ENCODE measurements at places on chromosomes 12 and 14.

GRCh38 chr14:69376439-69376838 lies 21.7 kb downstream of the ERH start:
- no peaks in the 10 kb centered on the region for H3K27me3 ChIP-seq
- peaks cover 29% of the 10 kb centered on the region for H3K36me3 ChIP-seq
- peaks cover 24% of the 10 kb centered on the region for H3K4me1 ChIP-seq
- DNase-seq, result no peak

GRCh38 chr14:77980475-77981321 lies 180.8 kb downstream of the ADCK1 start:
- H3K4me3 ChIP-seq, result peak overlapping the region; percentile 63
- H3K27me3 ChIP-seq, result peaks cover 21% of the 10 kb centered on the region
- H3K4me1 ChIP-seq, result peaks cover 11% of the 10 kb centered on the region
- H3K27ac ChIP-seq, result no peak overlapping the region

DNA sequence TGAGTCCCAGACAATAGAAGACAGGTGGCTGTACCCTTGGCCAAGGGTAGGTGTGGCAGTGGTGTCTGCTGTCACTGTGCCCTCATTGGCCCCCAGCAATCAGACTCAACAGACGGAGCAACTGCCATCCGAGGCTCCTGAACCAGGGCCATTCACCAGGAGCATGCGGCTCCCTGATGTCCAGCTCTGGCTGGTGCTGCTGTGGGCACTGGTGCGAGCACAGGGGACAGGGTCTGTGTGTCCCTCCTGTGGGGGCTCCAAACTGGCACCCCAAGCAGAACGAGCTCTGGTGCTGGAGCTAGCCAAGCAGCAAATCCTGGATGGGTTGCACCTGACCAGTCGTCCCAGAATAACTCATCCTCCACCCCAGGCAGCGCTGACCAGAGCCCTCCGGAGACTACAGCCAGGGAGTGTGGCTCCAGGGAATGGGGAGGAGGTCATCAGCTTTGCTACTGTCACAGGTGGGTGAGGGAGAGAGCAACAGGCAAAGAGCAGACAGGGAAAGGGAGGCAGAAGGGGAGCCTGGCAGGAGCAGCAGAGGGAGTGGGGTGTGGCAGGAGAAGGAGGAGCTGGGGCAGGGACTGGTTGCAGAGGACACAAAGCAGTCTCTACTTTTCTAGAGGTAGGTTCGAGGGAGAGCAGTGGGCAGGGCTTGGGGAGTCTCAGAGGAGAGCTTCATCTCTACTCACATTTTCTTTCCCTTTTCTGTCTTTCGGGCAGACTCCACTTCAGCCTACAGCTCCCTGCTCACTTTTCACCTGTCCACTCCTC lies 452 bp downstream of the INHBE start:
- peaks cover 29% of the 10 kb centered on the region for H3K27me3 ChIP-seq
- H3K4me3 ChIP-seq, result peak overlapping the region; percentile 8
- peaks cover 29% of the 10 kb centered on the region for H3K36me3 ChIP-seq
- DNase-seq, result no peak

DNA sequence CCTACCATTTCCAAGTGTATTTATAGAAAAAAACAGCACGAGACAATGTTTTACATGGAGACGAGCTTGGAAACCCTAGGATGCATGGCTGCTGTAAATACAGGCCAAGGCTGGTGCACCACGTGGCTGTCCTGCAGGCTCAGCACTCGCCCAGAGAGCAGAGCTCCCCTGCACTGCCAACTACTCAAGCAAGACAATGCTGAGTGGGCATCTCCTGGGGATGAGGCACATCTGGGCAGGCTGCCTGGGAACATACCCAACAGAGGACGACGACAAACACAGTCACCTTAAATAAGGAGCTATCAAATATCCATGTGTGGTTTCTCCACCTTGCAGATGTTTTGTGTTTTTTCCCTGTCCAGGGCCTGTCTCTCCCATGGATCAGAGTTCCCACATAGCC lies 128.3 kb upstream of the PRMT8 start:
- DNase-seq, result no peak
- peaks cover 73% of the 10 kb centered on the region for H3K27me3 ChIP-seq
- H3K36me3 ChIP-seq, result no peaks in the 10 kb centered on the region
- H3K27ac ChIP-seq, result no peak overlapping the region

GRCh38 chr14:65986041-65986440 lies 500.1 kb upstream of the CCDC196 start:
- peaks cover 50% of the 10 kb centered on the region for H3K27me3 ChIP-seq
- no peak overlapping the region for H3K4me3 ChIP-seq
- H3K36me3 ChIP-seq, result no peaks in the 10 kb centered on the region
- no peak overlapping the region for H3K27ac ChIP-seq
- no peaks in the 10 kb centered on the region for H3K4me1 ChIP-seq

Measured in Calu3 (cell line).